Calu3 (cell line): ENCODE measurements at places on chromosomes 16 and 17. TPM values are rescaled to one million over a fixed set of nuclear protein-coding genes. Genes with fewer than 3 reads are reported as not detected.
A peak's percentile ranks its signal among the peaks of the same experiment; 100 is the strongest.

- DNase-seq, result no peak
These were observed 102.6 kb downstream of the WSCD1 start for GRCh38 chr17:6172642-6173330.

- DNase-seq, result no peak
These were observed 1.1 kb upstream of the PRPSAP1 start for GRCh38 chr17:76354747-76355310.

GRCh38 chr17:39090908-39091665 lies 60.4 kb downstream of the PLXDC1 start:
- no peak for DNase-seq

DNA sequence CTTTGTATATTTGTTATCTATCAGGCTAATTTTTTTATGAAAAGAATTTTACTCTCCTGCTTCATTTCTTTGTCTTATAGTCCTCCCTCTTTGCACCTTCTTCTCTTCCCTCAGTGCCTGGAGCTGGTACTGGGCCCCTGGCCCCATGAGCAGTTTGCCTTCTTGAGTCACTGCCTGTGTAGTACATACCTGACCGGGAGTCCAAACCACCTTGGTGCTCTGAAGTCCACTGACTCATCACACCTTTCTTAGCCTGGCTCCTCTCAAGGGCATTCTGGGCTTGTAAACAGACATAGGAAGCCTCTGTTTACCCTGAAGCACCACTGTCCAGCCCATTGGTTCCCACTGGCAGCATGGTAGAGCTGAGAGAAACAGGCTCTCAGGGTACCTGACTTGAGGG lies 11.0 kb upstream of the TACO1 start:
- no peak for DNase-seq

DNA sequence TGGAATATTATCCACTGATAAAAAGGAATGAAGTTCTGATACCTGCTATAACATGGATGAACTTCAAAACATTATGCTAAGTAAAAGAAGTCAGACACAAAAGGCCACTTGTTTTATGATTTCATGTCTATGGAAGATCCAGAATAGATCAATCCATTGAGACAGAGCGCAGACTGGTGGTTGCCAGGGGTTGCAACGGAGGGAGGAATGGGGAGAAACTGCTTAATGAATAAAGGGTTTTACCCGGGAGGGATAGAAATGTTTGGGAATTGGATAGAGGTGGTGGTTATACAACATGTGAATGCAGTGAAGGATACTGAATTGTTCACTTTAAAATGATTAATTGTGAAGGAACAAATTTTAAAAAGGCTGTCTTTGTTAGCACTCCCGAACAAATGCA lies 30.2 kb downstream of the WDR59 start:
- no peak for DNase-seq

GRCh38 chr17:72053036-72053435 lies 67.8 kb upstream of the SOX9 start:
- no peak for DNase-seq

- no peak for DNase-seq
These were observed 55.1 kb upstream of the EMP2 start for GRCh38 chr16:10635365-10636021.

GRCh38 chr17:33049781-33050414 lies 58.3 kb downstream of the SPACA3 start:
- DNase-seq, result peak; percentile 63

DNA sequence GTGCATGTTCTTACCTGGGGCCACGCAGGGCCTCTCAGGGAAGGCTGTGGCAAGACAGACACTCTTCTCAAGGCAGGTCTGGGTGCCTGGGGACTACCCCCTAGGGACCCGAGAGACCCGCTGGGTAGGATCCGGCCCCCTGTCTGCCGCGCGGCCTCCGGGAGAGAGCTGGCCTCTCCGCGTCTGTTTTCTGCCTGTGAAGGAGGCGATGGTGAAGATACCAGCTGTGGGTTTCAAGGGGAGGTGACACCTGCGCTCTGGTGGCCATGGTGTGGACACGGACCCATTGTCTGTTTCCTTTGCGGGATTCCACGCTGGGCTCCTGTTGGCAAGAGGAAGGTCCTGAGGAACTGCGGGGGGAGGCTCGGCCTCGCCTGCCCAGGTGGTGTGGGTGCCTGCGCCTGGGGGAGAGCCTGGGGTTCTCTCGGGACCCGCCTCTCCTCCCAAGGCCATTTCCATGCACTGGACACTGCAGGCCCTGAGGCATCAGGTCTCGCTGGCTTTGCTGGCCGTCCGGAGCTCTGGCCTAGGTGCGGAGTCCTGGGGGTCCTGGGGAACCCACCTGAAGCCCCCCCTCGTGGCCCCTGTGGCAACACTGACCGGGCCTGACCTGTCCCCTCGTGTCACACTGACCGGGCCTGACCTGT lies 12.2 kb upstream of the METRNL start:
- no peak for DNase-seq

DNA sequence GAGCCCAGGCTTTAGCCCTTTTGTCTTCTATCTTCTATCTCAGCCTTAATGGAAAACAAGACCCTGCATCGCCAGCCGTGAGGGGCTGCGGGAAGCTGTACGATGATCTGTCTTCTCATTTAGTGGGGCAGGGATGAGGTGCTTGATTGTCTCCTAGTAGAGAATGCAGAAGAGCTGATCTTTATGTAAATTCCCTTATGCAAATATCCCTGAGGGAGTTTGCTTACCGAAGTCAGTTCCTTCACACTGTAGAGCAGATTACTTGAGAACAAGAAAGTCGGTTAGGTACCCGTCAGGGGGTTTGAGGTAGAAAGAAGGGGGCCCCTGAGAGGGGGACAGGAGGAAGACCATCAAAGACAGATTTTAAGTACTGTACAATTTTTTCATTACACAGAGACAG lies 66.2 kb downstream of the IRF8 start:
- no peak for DNase-seq

DNA sequence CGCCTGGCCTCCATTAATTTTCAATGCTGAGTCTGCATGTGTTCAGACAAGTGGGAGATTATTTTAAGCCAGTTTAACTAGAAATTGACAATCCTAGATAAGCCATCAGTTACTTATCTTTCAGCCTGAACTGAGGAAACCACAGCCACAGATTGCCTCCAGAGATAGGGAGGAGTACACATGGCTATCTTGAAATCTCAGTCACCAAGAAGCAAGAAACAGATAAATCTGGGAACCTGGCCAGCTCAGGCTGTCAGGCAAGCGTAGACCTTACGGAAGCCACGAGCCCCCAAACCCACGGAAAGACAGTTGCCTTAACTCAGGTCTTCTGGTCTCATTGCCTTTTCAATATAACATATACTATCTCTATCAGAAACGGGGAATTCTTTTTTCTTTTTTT lies 2.0 kb upstream of the GLG1 start:
- DNase-seq, result no peak

DNA sequence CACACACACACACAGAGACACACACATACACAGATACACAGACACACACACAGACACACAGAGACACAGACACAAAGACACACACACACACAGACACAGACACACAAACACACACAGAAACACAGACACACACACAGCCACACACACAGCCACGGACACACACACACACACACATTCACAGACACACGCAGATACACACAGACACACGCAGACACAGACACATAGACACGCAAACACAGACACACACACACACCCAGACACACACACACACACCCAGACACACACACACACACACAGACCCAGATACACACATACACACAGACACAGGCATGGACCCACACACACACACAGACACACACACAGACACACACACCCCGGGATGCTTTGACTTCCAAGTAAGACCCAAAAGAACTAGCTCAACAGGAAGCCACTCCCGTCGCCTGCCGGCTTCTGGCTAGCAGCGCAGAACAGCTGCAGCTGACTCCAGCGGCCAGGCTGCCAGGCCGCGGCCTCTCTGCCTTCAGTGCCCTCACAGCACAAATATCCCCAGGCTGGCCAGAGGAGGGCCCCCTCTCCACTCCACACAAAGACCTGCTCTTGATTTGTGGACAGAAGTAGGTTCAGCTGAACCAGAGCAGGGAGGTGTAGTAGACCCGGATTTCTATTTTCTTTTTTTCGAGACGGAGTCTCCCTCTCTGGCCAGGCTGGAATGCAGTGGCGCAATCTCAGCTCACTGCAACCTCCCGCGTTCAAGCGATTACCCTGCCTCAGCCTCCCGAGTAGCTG lies 6.0 kb upstream of the CHRNE start:
- peak; percentile 80 for DNase-seq

DNA sequence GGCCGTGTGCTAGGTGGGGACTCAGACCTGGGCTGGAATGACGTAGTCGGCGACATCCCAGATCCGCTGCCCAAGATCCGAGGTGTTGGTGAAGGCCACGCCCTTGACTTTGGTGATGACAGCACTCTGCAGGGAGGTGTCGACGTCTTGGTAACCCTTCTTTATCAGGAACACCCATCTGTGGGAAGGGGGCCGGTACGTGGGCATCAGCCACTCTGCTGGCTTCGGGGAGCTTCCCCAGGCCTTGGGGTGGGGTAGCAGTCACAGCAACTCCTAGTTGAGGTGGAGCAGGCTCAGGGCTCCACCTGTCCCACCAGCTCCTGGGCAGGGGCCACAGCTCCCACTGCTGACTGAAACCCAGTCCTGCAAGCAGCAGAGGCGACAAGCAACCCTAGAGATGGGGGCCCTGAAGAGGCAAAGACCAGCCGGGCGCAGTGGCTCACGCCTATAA lies 4.3 kb downstream of the P2RX5 start:
- DNase-seq, result no peak

DNA sequence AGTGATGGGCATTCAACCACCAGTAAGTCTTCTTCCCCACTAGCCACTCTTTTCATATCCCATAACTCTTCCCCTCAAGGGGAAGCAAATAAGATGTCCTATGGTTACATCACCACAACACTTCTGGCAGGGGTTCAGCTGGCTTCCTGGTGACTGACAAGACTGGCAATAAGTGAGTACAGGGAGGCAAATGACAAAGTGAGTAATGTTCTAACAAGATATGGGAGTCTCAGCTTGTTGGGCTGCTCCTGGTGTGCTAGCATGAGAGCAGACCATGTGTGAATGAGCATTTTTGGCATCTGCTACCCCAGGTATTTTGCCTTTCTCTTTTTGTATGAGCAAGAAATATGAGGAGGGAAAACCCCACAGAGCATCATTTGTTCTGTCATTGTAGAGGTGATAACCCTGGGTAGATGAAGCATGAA lies 9.9 kb downstream of the TMIGD1 start:
- DNase-seq, result peak; percentile 21

- DNase-seq, result no peak
These were observed 4.0 kb upstream of the TMEM88 start for GRCh38 chr17:7850701-7851437.

DNA sequence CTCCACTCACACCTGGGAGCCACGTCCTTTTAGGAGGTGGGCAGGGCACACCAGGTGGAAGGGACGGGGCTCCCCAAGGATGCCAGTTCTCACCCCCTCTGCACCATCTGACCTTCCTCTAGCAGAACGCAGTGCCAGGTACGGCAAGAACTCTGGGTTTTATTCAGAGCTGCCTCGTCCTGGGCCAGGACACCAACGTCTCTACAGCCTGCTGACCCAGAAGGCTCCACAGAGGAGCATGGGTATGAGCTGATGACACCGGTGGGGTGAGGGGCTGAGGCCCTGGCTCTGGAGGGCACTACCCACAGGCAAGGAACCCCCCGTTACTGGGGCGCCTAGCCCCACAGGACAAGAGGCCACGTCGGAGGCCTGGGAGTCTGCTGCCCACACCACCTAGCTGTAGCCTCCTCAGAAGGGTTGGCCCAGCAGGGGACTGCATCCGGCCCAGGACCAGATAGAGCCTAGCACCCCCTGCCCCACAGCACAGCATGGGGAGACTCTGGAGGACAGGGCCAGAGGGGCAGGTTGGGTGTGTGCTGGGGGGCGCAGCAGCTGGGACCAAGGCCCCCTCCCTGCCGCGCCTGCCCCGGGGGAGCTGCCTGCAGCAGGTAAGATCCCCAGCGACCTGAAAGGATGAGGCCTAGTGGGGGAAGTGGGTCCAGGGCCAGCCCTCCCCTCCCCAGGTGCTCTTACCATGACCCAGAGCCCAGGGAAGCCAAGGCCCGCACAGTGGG lies 13.9 kb downstream of the BCAR1 start:
- DNase-seq, result no peak

DNA sequence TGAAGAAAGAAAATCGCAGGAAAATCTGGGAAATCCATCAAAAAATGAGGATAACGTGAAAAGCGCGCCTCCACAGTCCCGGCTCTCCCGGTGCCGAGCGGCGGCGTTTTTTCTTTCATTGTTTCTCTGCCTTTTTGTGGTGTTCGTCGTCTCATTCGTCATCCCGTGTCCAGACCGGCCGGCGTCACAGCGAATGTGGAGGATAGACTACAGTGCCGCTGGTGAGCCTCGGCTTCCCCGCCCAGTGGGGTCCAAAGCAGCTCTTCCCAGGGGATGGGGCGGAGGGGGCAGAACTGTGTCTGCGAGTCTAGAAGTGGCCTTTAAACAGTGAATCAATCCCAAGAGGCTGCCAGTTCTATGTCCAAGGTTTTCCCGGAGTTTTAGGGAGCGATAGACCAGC lies 19.8 kb downstream of the FAM234A start:
- DNase-seq, result no peak

GRCh38 chr17:45888392-45888791 lies 6.0 kb upstream of the MAPT start:
- no peak for DNase-seq

GRCh38 chr16:88628512-88628974 lies 9.8 kb upstream of the IL17C start:
- no peak for DNase-seq

DNA sequence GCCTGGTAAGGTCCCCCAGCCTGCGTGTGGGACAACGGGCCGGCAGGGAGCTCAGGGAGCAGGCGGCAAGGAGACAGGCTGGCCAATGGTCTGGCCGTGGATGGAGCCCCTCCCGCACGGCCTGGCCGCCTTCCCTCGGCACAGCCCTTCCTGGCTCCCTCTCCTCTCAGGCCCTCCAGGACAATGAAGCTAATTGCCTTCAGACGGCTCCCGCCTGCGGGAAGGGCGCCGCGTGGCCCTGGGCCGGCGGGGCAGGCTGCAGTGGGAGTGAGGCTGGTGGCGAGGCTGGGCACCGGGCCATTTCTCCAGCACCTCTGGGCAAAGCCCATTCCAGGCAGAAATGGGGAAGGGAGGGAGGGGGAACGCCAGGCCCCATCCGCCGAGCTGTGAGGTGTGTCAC lies 50.9 kb downstream of the ENGASE start:
- no peak for DNase-seq

- DNase-seq, result peak; percentile 34
These were observed 18.6 kb downstream of the RAD51C start for GRCh38 chr17:58710948-58711552.

- no peak for DNase-seq
These were observed 26.6 kb downstream of the PIPOX start for GRCh38 chr17:29069526-29070041.

The HSPB9 gene
- 0.54 and 0.69 TPM in 2 replicates for total RNA-seq

The CHD9NB gene
- total RNA-seq, result 5.9 and 6.4 TPM in 2 replicates

The CARD14 gene
- total RNA-seq, result 5.9 and 7.4 TPM in 2 replicates

The ABI3 gene
- not detected in 2 replicates for total RNA-seq

The BAIAP3 gene
- total RNA-seq, result 2.4 and 7.0 TPM in 2 replicates

The KIF18B gene
- total RNA-seq, result 72.8 and 84.6 TPM in 2 replicates

The MAF gene
- total RNA-seq, result 0.64 and 0.97 TPM in 2 replicates

The CCL8 gene
- not detected in 2 replicates for total RNA-seq

The COG1 gene
- 36.1 and 37.7 TPM in 2 replicates for total RNA-seq

The FSCN2 gene
- total RNA-seq, result 5.5 and 7.0 TPM in 2 replicates

The TNRC6C gene
- total RNA-seq, result 11.9 and 18.2 TPM in 2 replicates
